ENCODE measurements at places on chromosomes 1 and 21.

GRCh38 chr1:59703918-59704378, 110.8 kb upstream of the HOOK1 start:
- DNase-seq = no peak

DNA sequence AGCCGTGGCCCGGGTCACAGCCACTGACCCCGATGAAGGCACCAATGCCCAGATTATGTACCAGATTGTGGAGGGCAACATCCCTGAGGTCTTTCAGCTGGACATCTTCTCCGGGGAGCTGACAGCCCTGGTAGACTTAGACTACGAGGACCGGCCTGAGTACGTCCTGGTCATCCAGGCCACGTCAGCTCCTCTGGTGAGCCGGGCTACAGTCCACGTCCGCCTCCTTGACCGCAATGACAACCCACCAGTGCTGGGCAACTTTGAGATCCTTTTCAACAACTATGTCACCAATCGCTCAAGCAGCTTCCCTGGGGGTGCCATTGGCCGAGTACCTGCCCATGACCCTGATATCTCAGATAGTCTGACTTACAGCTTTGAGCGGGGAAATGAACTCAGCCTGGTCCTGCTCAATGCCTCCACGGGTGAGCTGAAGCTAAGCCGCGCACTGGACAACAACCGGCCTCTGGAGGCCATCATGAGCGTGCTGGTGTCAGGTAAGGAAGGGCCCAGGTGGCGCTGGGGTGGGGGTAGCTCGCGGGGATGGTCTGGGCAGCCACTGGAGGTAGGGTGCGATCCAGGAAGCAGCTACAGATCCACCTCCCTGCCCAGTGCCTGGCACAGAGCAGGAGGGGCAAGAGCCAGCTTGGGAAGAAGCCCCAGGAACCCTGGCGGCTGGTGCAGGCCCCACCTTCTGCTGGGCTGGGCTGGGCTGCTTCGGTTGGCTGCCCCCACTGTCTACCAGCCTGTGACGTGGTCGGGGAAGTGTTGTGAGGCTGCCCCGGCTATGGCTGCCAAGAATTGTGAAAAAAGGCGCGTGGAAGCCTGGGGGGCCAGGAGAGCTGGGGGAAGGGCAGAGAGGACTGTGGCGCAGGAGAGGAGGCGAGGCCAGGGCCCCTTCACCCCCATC, 3.8 kb downstream of the CELSR2 start:
- no peak for DNase-seq

DNA sequence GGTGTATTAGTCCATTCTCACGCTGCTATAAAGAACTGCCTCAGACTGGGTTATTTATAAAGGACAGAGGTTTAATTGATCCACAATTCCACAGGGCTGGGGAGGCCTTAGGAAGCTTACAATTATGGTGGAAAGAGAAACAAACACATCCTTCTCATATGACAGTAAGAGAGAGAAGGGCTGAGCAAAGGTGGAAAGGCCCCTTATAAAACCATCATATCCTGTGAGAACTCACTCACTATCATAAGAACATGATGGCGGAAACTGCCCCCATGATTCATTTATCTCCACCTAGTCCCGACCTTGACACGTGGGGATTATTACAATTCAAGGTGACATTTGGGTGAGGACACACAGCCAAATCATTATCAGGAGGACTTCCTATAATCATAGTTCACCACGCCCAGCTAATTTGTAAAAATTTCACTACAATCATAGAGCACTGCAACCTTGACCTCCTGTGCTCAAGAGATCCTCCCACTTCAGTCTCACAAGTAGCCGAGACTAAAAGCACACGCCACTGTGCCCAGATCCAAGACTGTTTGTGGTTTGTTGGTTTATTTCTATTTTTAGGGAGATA, 164.9 kb downstream of the RERE start:
- no peak for DNase-seq

- no peak for DNase-seq
These were observed 20.8 kb upstream of the ECE1 start for GRCh38 chr1:21311016-21311415.

- no peak for DNase-seq
These were observed 63.2 kb downstream of the SYDE2 start for GRCh38 chr1:85137660-85138059.

DNA sequence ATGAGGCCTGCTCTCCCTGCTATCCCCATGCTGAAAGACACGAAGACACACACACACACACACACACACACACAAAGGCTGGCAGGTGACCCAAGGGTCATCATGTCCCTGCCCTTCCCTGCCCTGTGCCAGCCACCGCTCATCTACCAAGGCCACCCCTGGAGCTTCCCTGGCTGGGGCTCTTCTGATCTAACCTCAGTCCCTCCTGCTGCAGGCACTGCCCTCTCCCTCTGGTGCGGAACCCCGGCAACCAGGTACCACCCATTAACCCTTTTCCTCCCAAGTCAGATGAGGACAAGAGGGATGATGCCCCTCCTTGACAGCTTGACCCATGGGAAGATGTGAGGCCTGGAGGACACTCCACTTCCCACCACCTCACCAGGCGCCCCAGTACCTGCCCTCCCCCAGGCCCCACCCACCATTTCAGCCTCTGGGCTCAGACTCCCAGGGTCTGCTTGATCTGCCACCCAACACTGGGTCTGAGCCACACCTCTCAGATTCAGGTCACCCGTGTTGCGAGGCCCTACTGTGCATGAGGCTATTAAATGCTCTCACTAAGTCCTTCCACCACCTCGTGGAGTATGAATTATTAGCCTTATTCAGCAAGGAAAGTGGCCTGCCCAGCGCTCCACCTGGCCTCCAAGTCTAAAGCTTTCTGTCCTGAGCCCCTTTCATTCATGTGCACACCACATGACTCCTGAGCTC, 2.5 kb downstream of the SDC3 start:
- no peak for DNase-seq

- DNase-seq = no peak
These were observed 146.4 kb downstream of the CDC7 start for GRCh38 chr1:91647061-91647460.

DNA sequence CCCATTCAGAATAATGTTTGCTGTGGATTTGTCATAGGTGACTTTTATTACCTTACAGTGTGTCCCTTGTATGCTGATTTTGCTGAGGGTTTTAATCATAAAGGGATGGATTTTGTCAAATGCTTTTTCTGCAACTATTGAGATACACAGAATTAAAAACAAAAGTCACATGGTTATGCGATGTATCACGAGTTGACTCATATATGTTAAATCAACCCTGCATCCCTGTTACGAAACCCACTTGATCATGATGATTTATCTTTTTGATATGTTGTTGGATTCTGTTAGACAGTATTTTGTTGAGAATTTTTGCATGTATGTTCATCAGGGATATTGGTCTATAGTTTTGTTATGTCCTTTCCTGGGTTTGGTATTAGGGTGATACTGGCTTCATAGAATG, 10.7 kb upstream of the OR2T34 start:
- no peak for DNase-seq

DNA sequence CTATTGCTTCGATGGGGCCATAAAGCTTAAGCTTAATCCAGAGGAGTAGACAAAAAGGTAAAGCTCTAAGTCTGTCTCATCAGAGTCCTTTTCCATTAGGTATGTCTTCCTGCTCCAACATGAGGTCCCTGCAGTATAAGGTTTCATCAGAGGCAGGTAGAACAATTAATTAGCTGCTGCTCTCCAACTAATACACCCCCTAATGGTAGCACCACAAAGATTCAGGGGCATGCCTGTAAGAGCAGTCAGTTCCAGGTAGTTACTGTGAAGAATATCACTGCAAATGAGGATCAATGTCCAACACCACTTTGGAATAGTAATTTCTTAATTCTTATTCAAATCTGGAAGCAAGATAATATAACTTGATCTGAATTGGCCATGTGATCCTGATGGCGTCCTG, 160.3 kb upstream of the ESRRG start:
- peak; percentile 36 for DNase-seq

DNA sequence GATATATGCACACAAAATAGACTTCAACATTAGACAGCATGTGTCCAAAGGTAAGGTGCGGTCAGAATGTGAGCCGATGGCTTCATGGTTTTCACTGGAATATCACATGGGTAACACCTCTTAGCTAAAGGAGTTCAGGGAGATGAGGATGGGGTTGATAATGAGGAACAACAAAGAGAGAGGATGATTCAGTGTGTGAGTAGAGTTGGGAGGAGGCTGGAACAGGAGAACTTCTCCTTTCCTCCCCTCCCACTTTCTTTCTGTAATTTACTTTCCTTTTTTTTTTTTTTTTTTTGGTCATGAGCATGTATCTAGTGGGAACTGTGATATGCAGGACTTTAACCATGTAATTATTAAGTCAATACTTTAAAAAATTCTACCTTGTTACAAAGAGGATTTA, 99.4 kb downstream of the FASLG start:
- DNase-seq = no peak

- DNase-seq = peak; percentile 88
These were observed 48.8 kb downstream of the LAMC2 start for GRCh38 chr1:183234660-183235476.

GRCh38 chr1:111598544-111598943, 21.0 kb upstream of the RAP1A start:
- no peak for DNase-seq

GRCh38 chr1:228034954-228035837, 28.4 kb downstream of the WNT3A start:
- DNase-seq = no peak

Data from GM23338 (cell line).